ENCODE measurements at places on chromosomes 4 and X. TPM values are rescaled to one million over a fixed set of nuclear protein-coding genes. Genes with fewer than 3 reads are reported as not detected.

The USP51 gene
- total RNA-seq, result 1.5 TPM

The MAGEA4 gene
- total RNA-seq, result not detected

The PNMA6F gene
- total RNA-seq, result not detected

The SSX4B gene
- total RNA-seq, result not detected

The CTBP1 gene
- total RNA-seq, result 133 TPM

The EDNRA gene
- total RNA-seq, result 6.1 TPM

The TEX11 gene
- total RNA-seq, result not detected

DNA sequence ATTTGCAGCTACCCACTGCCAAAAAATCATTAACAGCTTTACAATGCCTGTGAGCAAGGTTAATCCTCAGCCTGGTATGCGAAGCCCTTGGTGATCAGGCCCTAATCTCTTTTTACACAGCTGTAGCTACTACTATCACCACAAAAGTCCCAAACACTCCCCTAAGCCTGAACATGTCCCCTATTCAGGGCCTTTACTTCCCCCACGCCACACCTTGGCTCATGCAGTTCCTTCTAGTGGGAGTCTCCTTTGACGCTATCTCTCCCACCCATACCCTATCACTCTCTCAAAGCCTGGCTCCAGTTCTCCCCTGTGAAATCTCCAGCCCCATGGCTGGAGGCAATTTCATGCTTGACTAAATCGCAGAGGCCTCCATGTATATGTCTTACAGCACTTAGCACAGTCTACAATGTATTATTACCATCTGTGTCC is 90.6 kb upstream of the CBR4 start:
- no peak for DNase-seq

GRCh38 chr4:176153124-176153523 is 42.3 kb downstream of the SPATA4 start:
- DNase-seq, result no peak

DNA sequence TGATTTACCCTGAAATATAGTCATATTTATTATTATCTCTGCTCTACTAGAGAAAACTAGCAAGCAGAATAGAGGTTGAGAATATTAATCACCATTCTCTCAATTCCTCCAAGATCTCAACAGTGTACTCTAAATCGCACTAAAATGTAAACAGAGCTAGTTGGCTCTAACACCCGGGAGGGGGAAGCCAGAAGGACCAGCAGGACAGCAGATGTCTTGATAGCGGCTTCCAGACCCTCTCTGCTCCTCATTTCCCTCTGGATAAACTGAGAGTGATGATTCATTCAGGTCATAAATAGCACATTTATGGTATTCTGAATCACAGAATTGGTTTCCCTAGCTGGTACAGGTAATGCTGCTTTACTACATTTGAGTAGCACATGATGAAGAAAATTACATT is 82.5 kb downstream of the TBC1D9 start:
- no peak for DNase-seq

- no peak for DNase-seq
Observed at GRCh38 chrX:80285131-80285773, 135.0 kb upstream of the TENT5D start.
